ENCODE measurements at places on chromosomes 7 and 10.

DNA sequence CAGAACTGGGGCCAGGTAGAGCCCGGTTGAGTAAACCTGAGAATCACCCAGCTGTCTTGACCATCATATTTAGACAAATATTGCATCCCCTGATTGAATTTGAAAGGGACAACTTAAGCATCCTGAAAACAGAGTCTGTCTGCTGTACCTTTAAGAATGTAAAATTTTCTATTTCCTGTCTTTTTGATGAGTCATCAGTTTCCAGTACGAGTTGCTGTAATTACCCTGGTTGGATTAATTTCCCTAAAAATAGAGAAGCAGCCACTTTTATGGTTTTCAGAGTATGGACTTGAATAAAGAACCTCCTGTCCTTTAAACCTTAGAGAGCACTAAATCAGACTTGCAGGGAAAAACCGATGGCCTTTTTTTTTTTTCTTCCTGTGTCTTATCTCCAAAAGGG, 164.6 kb upstream of the SH2B2 start:
- no peak for DNase-seq

- no peak for DNase-seq
Observed at GRCh38 chr7:135707570-135707966, 20.4 kb downstream of the SLC13A4 start.

DNA sequence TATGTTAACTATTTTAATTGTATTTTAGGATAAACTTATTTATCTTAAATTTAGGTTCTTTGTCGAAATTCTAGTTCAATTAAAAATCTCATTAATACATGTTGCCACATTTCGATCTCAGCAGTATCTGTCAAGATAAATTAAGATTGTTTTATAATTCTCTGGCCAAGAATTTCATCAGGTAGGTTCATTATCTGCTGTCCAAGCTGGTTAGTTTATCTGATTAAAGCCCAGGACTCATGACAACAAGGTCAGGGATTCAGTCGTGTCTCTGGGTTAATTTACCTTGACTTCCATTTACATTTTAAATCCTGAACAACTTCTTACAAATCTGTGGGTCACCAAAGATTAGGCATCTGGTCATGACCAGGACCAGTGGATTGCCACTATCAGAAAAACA, 7.6 kb downstream of the STEAP4 start:
- DNase-seq, result no peak

DNA sequence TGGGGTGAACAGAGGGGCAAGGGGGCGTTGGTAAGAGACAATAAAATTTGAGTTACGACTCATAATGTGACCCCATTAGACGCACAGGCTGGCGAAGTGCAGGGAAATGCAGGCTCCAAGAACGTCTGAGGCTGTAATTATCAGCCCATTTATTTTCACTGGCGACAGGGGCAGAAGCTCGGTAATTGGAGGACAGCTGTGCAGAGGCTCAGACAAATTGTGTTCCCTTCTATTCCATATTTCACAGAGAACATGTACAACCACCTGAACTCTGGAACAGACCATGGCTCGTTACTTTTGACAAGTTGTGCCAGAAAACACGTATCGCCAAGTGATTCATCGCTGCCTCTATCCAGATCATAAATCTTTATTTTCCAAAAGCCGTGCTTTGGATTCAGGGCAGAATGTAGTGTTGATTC, 137.3 kb upstream of the FRMD4A start:
- no peak for DNase-seq

DNA sequence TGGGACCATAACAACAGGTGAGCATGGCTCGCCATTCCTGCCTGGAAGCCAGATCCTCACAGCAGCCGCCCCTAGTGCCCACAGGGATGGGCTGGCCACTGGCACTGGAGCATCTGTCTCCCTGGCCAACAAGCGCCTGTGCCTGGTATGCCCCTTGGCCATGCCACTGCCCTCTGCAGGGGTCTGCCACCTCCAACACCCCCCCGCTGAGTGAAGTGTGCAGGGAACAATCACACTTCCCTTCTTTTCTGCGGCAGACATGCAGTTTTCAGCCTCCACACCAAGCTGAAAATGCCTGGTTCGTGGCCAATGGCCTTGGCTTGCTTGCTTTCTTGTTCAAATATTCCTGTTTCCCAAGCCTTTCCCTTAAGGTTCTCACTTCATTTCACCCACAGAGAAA, 50.7 kb downstream of the HSPA12A start:
- no peak for DNase-seq

GRCh38 chr10:60714233-60714632, 64.0 kb upstream of the CDK1 start:
- DNase-seq, result no peak

- no peak for DNase-seq
Observed at GRCh38 chr7:42831718-42832522, 80.0 kb downstream of the C7orf25 start.

GRCh38 chr10:131000743-131001142, 310.8 kb downstream of the TCERG1L start:
- no peak for DNase-seq

- no peak for DNase-seq
Observed at GRCh38 chr10:697097-697875, 7.8 kb upstream of the DIP2C start.

- no peak for DNase-seq
Observed at GRCh38 chr7:128235471-128235870, 5.6 kb upstream of the LEP start.

DNA sequence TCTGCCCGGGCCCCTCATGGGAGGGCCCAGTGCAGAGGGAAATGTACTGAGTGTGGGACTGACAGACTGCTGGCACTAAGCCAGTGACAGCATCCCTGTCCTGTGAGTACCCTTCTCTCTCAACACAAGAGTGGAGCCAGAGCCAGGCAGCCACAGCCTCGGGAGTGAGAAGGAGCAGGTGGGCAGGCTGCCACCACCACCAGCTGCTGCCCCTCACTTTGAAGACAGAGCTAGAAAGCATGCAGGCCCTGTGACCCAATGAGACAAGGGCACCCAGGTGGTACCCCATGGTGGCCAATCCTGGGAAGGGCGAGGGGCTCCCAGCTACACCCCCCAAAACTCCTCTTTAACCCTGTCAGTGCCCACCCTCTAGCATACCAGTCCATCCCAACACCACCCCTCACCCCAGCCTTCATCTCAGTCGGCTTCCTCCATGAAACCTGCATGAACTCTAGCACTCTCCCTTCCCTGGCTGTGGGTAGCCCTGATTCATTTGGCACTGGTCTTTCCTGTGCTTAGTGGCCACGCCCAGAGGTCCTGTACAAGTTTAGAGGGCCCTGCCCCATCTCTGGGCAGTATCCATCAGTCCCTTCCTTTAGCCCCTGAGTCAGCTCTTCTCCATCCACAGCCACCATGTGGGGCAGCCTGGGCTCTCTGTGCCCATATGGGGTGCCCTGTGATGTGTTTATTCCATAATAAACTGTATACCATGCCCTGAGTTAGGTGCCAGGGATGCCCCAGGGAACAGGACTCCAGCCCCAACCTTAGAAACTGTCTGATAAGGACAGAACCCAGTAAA, 207.0 kb upstream of the ZMIZ1 start:
- DNase-seq, result no peak

DNA sequence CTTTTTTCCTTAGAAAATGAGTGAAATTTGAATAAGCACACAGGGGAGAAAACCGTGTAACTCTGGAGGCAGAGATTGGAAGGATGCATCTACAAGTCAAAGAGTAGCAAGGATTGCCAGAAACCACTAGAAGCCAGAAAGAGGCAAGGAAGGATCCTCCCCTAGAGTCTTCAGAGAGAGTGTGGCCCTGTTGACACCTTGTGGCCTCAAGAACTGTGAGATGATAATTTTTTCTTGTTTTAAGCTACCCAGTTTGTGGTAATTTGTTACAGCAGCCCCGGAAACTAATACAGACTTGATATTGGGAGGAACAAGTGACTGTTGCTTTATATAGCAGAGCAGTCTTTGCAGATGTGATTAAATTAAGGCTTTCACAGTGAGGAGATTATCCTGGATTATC, 3.6 kb upstream of the GIMAP7 start:
- no peak for DNase-seq

- DNase-seq, result no peak
Observed at GRCh38 chr10:83373671-83374070, 765.6 kb upstream of the GHITM start.

Measured in stimulated activated CD8-positive, alpha-beta memory T cell treated with anti-CD3 and anti-CD28 coated beads, Interleukin-2, amount 100 ng/mL, for 1 hour (primary cell).